ENCODE measurements at places on chromosomes 16 and 17.
A peak's percentile ranks its signal among the peaks of the same experiment; 100 is the strongest.

DNA sequence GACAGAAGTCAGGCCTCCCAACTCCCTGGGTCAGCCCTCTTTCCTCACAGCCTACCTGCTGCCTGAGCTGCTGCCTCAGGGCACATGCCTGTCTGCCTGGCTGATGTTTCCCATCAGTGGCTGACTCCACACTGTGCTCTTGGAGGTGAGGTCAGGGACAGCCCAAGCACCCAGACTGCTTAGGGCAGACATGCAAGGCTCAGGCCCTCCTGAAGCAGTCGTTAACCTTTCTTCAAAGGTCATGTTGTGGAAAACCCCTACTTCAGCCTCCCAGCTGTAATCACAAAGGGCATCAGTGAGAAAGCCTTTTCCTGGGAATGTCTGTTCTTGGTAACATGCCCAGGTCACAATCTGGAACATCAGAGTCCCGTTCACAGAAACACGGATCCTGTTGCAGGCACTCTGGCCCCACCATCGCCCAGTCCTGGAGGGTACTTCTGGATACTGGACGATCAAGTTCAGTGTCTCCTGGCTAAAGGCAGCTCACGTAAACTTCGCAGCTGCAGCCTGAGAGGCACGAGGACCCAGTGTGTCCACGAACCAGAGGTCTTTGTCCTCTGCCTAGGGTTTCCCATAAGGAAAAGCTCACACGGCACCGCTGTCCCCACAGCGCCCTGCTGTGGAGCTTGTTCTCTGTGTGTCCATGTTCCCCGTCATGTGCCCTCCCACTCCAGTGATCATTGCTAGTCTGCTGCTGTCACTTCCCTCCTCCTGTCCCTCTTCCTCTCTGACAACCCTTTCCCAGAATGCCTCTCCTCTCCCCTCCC is 54.9 kb downstream of the GNAO1 start:
- no peaks in the 10 kb centered on the region for H3K27me3 ChIP-seq
- peak overlapping the region; percentile 45 for H3K27ac ChIP-seq
- peaks cover 8% of the 10 kb centered on the region for H3K4me1 ChIP-seq
- H3K36me3 ChIP-seq: no peaks in the 10 kb centered on the region
- H3K4me3 ChIP-seq: no peak overlapping the region

- no peak overlapping the region for H3K27ac ChIP-seq
- H3K4me3 ChIP-seq: no peak overlapping the region
- H3K4me1 ChIP-seq: no peaks in the 10 kb centered on the region
- H3K36me3 ChIP-seq: no peaks in the 10 kb centered on the region
Observed at GRCh38 chr16:19980632-19981265, 92.9 kb downstream of the GPR139 start.

DNA sequence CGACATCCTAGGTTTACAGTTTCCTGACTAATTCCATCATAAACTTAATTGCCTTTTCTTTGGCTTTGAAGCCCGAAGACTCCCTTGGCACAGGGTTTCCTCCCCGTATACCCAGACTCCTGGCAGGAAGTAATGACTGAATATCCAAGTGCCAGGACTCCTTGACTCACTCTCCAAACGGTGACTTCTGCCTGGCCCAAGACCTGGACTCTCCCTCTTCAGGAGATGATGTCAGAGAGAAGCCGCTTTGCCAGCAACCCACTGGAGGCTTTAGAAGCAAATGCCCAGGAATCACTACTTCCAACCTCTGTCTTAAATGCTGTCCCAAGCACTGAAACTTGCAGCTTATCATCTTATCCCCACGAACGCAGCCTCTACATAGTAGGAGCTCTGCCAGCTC is 146.5 kb downstream of the RGS9 start:
- no peaks in the 10 kb centered on the region for H3K36me3 ChIP-seq
- DNase-seq: no peak

GRCh38 chr17:44970136-44970741 is 2.1 kb upstream of the C1QL1 start:
- DNase-seq: no peak
- H3K27me3 ChIP-seq: peaks cover 64% of the 10 kb centered on the region
- peak overlapping the region; percentile 18 for H3K4me3 ChIP-seq
- H3K27ac ChIP-seq: no peak overlapping the region
- no peaks in the 10 kb centered on the region for H3K36me3 ChIP-seq

DNA sequence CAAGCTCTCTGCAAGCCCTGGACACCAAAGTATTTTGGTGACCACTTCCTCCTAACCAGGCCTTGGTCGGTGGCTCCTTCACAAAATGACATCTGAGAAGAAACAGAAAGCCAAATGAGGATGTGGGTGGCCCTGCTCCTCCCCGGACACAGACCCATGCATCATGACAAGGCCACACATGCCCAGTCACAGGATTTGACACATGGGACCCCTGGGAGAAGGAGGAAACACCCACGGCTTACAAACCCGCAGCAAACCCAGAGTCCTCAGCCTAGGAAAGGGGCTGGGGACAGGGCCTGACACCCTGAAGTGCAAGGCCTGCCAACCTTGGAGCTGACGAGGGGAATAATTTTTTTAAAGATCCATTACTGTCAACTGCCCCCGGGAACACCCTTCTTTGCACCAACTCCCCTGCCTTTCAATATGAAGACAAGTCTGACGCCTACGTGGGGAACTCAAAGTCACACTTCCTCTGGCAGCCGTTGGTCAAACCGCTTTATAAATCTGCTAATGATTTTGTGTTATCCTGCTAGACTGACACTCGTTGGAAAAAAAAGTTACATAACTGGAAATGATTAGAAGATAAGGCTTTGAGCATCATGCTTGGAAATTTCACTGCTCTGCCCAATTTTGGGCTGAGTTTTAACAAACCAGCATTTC is 41.3 kb downstream of the GAS7 start:
- DNase-seq: peak; percentile 35
- no peaks in the 10 kb centered on the region for H3K27me3 ChIP-seq
- no peak overlapping the region for H3K4me3 ChIP-seq
- no peak overlapping the region for H3K27ac ChIP-seq

DNA sequence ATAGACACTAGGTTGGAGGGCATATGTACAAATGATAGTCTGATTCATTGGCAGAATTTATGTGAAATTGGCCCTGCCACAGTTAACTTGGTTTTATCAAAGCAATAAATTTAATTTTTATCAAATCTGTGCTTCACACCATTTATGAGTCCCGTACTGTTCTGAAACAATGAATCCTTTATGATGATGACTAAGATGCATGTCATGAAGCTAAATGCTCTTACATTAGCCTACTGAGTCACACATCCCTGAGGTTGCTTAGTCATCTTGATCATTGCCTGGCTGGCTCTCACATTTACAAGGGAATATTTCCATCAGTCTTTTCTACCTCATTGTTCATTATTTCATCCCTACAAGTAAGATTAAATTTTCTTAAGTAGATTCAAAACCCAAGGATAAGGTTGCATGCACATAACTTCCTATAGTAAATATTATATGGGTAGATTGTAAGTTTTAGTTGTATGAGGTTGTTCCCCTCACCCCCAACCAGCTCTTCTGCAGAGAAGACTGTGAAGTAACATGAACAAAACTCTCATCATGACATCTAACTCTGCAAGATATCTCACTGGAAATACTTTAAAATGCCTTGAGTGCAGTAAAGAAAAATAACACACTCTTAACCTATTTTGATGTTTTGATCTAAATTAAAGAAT is 170.7 kb downstream of the CYB561 start:
- no peak overlapping the region for H3K27ac ChIP-seq
- no peaks in the 10 kb centered on the region for H3K27me3 ChIP-seq
- peaks cover 3% of the 10 kb centered on the region for H3K36me3 ChIP-seq
- no peak overlapping the region for H3K4me3 ChIP-seq

- DNase-seq: no peak
- H3K36me3 ChIP-seq: no peaks in the 10 kb centered on the region
- H3K27ac ChIP-seq: no peak overlapping the region
- no peaks in the 10 kb centered on the region for H3K4me1 ChIP-seq
- no peaks in the 10 kb centered on the region for H3K27me3 ChIP-seq
Observed at GRCh38 chr16:82756283-82756599, 129.5 kb downstream of the CDH13 start.

DNA sequence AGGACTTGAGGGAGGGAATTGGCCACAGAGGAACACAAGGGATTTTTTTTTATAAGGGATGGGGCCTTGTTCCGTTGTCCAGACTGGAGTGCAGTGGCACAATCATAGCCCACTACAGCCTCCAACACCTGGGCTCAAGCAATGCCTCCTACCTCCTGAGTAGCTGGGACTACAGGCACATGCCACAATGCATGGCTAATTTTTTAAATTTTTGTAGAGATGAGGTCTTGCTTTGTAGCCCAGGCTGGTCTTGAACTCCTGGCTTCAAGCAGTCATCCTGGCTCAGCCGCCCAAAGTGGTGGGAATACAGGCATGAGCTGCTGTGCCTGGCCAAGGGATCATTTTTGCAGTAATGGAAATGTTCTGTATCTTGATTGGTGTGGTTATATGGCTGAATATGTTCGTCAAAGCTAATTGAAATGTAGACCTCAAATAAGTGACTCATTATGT is 56.9 kb downstream of the VMP1 start:
- H3K27ac ChIP-seq: peak overlapping the region; percentile 57
- DNase-seq: no peak
- H3K27me3 ChIP-seq: no peaks in the 10 kb centered on the region
- peaks cover 10% of the 10 kb centered on the region for H3K4me1 ChIP-seq
- H3K36me3 ChIP-seq: peaks cover 11% of the 10 kb centered on the region

DNA sequence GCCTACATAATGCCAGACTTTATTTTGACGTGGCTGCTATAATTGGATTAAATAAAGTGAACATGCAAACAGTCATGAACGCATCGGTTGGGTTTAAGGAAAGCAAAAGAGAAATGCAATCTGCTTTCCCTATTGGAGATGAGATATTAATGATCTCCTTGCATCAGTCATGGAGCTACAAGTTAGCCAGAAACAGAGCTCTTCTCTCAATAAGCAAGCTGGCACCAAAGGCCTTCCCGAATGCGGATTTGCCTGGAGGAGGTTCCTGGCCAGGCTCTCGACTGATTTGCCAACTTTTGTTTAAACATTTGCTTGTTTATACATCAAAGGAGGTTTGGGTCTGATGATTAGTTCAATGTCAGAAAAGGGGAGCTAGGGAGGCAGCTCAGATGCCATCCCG is 318.4 kb downstream of the XYLT1 start:
- no peak overlapping the region for H3K27ac ChIP-seq
- H3K4me1 ChIP-seq: no peaks in the 10 kb centered on the region
- no peaks in the 10 kb centered on the region for H3K27me3 ChIP-seq

GRCh38 chr16:89035669-89036570 is 57.7 kb upstream of the ACSF3 start:
- no peak overlapping the region for H3K4me3 ChIP-seq
- H3K36me3 ChIP-seq: no peaks in the 10 kb centered on the region
- no peak for DNase-seq

GRCh38 chr16:85635545-85636140 is 22.5 kb downstream of the GSE1 start:
- H3K27me3 ChIP-seq: no peaks in the 10 kb centered on the region
- DNase-seq: peak; percentile 35
- H3K4me1 ChIP-seq: peaks cover 2% of the 10 kb centered on the region
- peaks cover 33% of the 10 kb centered on the region for H3K36me3 ChIP-seq
- H3K4me3 ChIP-seq: no peak overlapping the region

DNA sequence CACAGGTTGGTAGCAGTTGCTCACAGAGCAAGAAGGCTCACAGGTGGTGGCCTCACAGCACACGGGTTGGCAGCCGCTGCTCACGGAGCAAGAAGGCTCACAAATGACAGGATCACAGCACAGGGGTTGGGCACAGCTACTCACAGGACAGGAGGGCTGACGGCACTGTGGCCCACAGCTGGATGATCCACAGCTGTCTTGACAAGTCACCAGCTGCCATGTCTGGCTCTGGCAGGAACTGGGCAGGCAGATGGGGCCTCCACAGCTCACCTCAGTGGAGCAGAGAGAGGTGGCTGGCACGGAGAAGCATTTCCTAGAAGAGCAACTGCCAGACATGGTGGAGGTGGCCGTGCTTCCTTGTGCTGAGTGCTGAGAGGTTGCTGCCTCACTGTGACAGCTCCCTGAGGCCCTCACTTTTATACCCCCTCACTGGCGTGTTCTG is at the start of gene KRTAP16-1:
TSS of gene KRTAP16-1 (minus strand) at position 392 of the 442 bp plus-strand sequence. CDS start at position 336, 56 bp downstream.
- H3K36me3 ChIP-seq: no peaks in the 10 kb centered on the region
- H3K4me3 ChIP-seq: no peak within 1 kb of the TSS
- H3K4me1 ChIP-seq: no peaks in the 10 kb centered on the region
- no peak for DNase-seq
- no peaks in the 10 kb centered on the region for H3K27me3 ChIP-seq

- H3K27me3 ChIP-seq: no peaks in the 10 kb centered on the region
- H3K27ac ChIP-seq: no peak overlapping the region
- H3K4me3 ChIP-seq: no peak overlapping the region
Observed at GRCh38 chr16:46899443-46900143, 15.4 kb downstream of the GPT2 start.

DNA sequence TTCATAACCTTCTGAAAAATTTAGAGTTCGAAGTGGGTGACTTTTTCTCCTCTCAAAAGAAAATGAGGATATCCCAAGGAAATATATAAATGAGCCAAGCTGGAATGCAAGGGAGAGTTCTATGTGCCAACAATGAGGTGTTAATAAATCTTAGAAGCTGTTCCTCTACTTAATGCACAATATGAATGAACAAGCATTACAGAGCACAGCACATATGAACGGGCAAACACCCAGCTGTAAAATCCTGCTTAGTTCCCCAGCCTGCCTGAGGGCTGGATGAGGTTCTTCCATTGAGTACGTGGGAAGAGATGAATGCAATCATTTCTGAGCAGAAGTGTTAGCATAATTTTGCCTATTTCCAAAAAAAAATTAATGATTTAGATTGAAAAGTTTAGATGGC is 58.1 kb downstream of the WDR59 start:
- DNase-seq: no peak
- H3K27ac ChIP-seq: no peak overlapping the region
- no peaks in the 10 kb centered on the region for H3K27me3 ChIP-seq
- H3K36me3 ChIP-seq: peaks cover 12% of the 10 kb centered on the region
- no peak overlapping the region for H3K4me3 ChIP-seq
- H3K4me1 ChIP-seq: no peaks in the 10 kb centered on the region

- DNase-seq: no peak
- H3K36me3 ChIP-seq: peaks cover 22% of the 10 kb centered on the region
- H3K4me1 ChIP-seq: no peaks in the 10 kb centered on the region
- H3K4me3 ChIP-seq: no peak overlapping the region
Observed at GRCh38 chr17:59914274-59914854, 21.4 kb downstream of the RPS6KB1 start.

DNA sequence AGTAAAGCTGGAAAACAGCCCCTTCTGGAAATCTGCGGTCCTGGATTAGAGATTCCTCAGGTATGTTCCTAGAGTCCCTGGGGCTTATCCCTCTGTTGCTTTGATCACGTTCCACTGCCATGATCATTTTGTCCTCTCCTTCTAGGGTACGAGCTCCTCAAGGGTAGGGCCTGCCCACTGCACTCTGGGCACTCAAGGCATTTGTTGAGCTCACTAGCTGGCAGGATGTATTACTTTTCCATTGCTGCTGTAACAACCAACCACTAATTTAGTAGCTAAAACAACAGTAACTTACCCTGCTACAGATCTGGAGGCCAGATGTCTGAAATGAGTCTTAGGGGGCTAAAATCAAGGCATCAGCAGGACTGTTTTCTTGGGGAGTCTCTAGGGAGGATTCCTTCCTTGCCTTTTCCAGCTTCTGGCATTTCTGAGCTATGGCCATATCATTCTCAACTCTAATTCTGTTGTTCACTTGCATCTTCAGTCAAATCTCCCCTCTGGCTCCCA is 65.7 kb downstream of the ARSG start:
- H3K27ac ChIP-seq: no peak overlapping the region
- H3K4me1 ChIP-seq: no peaks in the 10 kb centered on the region
- no peaks in the 10 kb centered on the region for H3K27me3 ChIP-seq
- H3K4me3 ChIP-seq: no peak overlapping the region
- DNase-seq: no peak

GRCh38 chr17:14201021-14201987 is 35.4 kb downstream of the CDRT15 start:
- no peak overlapping the region for H3K4me3 ChIP-seq
- DNase-seq: no peak

GRCh38 chr17:41527063-41528023 is 765 bp downstream of the KRT19 start:
- DNase-seq: no peak
- H3K4me1 ChIP-seq: peaks cover 37% of the 10 kb centered on the region
- H3K27ac ChIP-seq: peak overlapping the region; percentile 94
- peak overlapping the region; percentile 93 for H3K4me3 ChIP-seq
- H3K27me3 ChIP-seq: no peaks in the 10 kb centered on the region
